ENCODE measurements at places on chromosomes 6 and 20.

DNA sequence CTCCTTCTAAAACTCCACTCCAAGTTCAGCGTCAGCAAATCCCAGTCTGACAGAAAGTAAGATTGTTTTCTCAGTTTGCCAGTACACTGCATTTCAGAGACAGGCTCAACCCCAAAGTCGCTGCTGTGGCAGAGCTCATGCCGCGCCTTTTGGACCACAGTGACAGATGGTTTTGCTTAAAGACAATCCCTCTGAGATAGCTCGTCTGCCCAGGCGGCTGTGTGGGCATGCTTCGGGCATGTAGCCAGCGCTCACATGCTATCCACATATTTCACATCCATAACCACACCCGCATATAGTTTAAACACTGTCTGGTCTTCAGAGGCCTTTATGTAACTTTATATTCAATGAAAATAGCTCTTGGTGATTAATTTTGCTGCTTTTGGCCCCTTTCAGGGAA lies 14.7 kb upstream of the PXDC1 start:
- peak; percentile 91 for DNase-seq
- no peaks in the 10 kb centered on the region for H3K36me3 ChIP-seq
- H3K27ac ChIP-seq: peak overlapping the region; percentile 58
- H3K27me3 ChIP-seq: no peaks in the 10 kb centered on the region
- H3K4me3 ChIP-seq: peak overlapping the region; percentile 3

GRCh38 chr20:8490076-8490830 lies 358.2 kb downstream of the PLCB1 start:
- H3K36me3 ChIP-seq: no peaks in the 10 kb centered on the region
- H3K27ac ChIP-seq: no peak overlapping the region
- no peak overlapping the region for H3K4me3 ChIP-seq
- no peaks in the 10 kb centered on the region for H3K27me3 ChIP-seq

- H3K27me3 ChIP-seq: peaks cover 51% of the 10 kb centered on the region
- no peaks in the 10 kb centered on the region for H3K36me3 ChIP-seq
- H3K4me1 ChIP-seq: no peaks in the 10 kb centered on the region
- no peak overlapping the region for H3K27ac ChIP-seq
- peak overlapping the region; percentile 69 for H3K4me3 ChIP-seq
Measured at GRCh38 chr6:30357678-30358540, 13.0 kb downstream of the RPP21 start.

- H3K27me3 ChIP-seq: no peaks in the 10 kb centered on the region
- no peaks in the 10 kb centered on the region for H3K4me1 ChIP-seq
- no peak overlapping the region for H3K4me3 ChIP-seq
- H3K27ac ChIP-seq: no peak overlapping the region
Measured at GRCh38 chr6:39865011-39865888, 69.0 kb downstream of the MOCS1 start.

DNA sequence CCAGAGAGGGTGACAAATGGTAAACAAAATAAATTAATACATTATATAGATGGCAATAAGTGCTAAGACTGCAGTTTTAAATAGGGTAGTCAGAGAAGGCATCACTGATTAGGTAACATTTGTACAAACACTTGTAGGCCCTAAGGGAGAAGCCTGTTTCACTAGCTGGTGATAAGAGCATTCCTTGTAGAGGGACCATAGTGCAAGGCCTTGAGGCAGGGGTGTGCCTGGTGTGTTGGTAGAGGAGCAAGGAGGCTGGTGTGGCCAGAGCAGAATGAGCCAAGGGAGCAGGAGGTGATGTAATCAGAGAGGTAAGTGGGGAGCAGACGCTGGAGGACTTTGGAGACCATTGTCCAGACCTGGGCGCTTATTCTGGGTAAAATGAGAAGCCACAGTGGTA lies 70.7 kb downstream of the ANKRD6 start:
- no peaks in the 10 kb centered on the region for H3K4me1 ChIP-seq
- no peaks in the 10 kb centered on the region for H3K36me3 ChIP-seq
- no peaks in the 10 kb centered on the region for H3K27me3 ChIP-seq
- H3K27ac ChIP-seq: no peak overlapping the region
- H3K4me3 ChIP-seq: no peak overlapping the region
- DNase-seq: no peak

DNA sequence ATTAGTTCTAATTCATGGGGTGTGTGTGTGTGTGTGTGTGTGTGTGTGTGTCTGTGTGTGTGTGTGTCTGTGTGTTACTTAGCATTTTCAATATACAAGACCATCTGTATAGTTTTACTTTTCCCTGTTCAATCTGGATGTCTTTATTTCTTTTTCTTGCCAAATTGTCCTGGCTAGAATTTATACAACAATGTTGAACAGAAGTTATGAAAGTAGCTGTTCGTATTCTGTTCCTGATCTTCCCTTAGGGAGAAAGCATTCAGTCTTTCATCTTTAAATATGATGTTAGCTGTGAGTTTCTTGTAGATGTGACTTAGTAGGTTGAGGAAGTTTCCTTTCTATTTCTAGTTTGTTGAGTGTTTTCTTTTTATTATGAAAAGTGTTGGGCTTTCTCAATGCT lies 334.7 kb upstream of the RNF24 start:
- DNase-seq: no peak
- H3K36me3 ChIP-seq: no peaks in the 10 kb centered on the region
- no peak overlapping the region for H3K27ac ChIP-seq
- no peak overlapping the region for H3K4me3 ChIP-seq

- H3K27me3 ChIP-seq: no peaks in the 10 kb centered on the region
- peaks cover 22% of the 10 kb centered on the region for H3K4me1 ChIP-seq
- DNase-seq: no peak
- H3K4me3 ChIP-seq: no peak overlapping the region
- H3K27ac ChIP-seq: no peak overlapping the region
Measured at GRCh38 chr20:58043236-58044140, 185.0 kb downstream of the ANKRD60 start.

DNA sequence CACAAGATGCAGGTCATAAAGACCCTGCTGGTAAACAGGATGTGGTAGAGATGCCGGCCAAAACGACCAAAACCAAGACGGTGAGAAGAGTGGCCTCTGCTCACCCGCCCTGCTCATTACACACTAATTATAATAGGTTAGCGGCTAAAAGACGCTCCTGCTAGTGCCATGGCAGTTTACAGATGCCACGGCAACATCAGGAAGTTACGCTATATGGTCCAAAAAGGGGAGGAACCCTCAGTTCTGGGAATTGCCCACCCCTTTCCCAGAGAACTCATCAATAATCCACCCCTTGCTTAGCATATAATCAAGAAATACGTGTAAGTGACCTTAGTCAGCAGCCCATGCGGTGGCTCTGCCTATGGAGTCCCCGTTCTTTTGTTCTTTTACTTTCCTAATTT lies 17.6 kb downstream of the BHLHE23 start:
- no peak overlapping the region for H3K4me3 ChIP-seq
- no peaks in the 10 kb centered on the region for H3K36me3 ChIP-seq
- no peaks in the 10 kb centered on the region for H3K4me1 ChIP-seq

GRCh38 chr6:159969921-159970320 lies 1.0 kb downstream of the IGF2R start:
- peak overlapping the region; percentile 36 for H3K27ac ChIP-seq
- H3K27me3 ChIP-seq: no peaks in the 10 kb centered on the region
- peaks cover 19% of the 10 kb centered on the region for H3K4me1 ChIP-seq

DNA sequence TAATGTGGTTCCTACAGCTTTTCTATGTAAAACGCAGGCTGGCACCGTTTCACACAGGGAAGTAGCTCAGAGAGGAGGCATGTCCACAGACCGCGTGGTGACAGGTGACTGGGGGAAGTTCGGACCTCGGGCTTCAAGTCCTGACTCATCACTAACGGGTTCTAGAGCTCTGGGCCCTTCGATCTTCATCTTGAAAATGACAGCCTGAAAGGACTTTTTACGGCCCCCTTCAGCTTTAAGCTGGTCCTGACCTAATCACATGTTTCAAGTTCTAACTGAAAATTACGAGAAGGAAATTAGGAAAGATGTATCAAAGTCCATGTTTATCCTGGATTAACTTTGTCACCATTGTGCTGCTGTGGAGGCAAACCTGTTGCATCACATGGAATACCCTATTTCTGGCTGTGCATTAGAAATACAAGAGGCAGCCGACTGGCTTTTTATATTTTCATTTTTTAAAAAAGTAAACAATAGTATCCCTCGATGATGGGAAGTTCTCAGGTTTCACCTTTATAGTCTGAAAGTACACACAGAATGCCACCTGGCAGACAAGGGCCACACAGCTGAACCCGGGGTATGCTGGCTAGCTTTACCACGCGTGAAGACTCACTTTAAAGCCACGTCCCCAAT lies 2.0 kb downstream of the MAN1A1 start:
- no peaks in the 10 kb centered on the region for H3K27me3 ChIP-seq
- peak overlapping the region; percentile 85 for H3K4me3 ChIP-seq
- DNase-seq: peak; percentile 61
- no peaks in the 10 kb centered on the region for H3K36me3 ChIP-seq
- no peak overlapping the region for H3K27ac ChIP-seq

GRCh38 chr6:166410426-166410935 lies 27.7 kb upstream of the MPC1 start:
- no peak for DNase-seq
- 0 out of 2 replicates have a peak, but pooled peaks cover 11% of the 10 kb centered on the region for H3K36me3 ChIP-seq
- no peaks in the 10 kb centered on the region for H3K27me3 ChIP-seq
- no peak overlapping the region for H3K27ac ChIP-seq

- no peak overlapping the region for H3K4me3 ChIP-seq
- H3K27me3 ChIP-seq: peaks cover 12% of the 10 kb centered on the region
- no peak for DNase-seq
- H3K4me1 ChIP-seq: no peaks in the 10 kb centered on the region
- H3K27ac ChIP-seq: no peak overlapping the region
Measured at GRCh38 chr6:137427656-137428290, 66.4 kb downstream of the OLIG3 start.

GRCh38 chr20:4073852-4074741 lies 58.7 kb upstream of the RNF24 start:
- DNase-seq: peak; percentile 31
- no peaks in the 10 kb centered on the region for H3K36me3 ChIP-seq
- H3K27ac ChIP-seq: no peak overlapping the region
- no peak overlapping the region for H3K4me3 ChIP-seq

GRCh38 chr6:24802271-24803059 lies 3.7 kb upstream of the ARMH2 start:
- H3K4me3 ChIP-seq: no peak overlapping the region
- peak; percentile 43 for DNase-seq
- H3K27ac ChIP-seq: no peak overlapping the region
- H3K36me3 ChIP-seq: no peaks in the 10 kb centered on the region
- H3K4me1 ChIP-seq: no peaks in the 10 kb centered on the region

DNA sequence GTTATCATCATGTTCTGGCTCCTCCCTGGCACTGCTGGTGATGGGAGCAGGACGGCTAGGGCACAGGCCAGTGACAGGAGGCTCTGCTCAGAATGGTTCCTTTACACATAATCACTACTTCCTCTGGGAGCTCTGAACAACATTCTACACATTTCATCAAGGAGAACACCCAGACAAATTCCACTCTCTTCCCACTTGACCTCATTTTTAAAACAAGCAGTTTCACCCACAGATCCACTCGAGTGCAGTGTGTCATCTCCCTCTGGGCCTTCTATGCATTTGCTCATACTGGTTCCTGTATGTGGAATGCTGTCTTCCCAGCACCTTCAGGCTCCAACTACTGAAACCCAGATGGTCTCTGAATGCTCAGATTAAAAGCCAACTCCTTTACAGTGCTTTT lies 84.8 kb downstream of the ELOVL5 start:
- H3K4me3 ChIP-seq: no peak overlapping the region
- H3K27me3 ChIP-seq: no peaks in the 10 kb centered on the region
- peak; percentile 81 for DNase-seq
- peak overlapping the region; percentile 65 for H3K27ac ChIP-seq

- no peaks in the 10 kb centered on the region for H3K4me1 ChIP-seq
- DNase-seq: peak; percentile 10
- H3K4me3 ChIP-seq: no peak overlapping the region
Measured at GRCh38 chr6:110731196-110731595, 84.1 kb downstream of the CDK19 start.

- DNase-seq: peak; percentile 5
- H3K27ac ChIP-seq: no peak overlapping the region
- no peaks in the 10 kb centered on the region for H3K36me3 ChIP-seq
- H3K4me1 ChIP-seq: no peaks in the 10 kb centered on the region
- H3K4me3 ChIP-seq: no peak overlapping the region
- H3K27me3 ChIP-seq: no peaks in the 10 kb centered on the region
Measured at GRCh38 chr20:14845199-14846160, 508.1 kb upstream of the FLRT3 start.

DNA sequence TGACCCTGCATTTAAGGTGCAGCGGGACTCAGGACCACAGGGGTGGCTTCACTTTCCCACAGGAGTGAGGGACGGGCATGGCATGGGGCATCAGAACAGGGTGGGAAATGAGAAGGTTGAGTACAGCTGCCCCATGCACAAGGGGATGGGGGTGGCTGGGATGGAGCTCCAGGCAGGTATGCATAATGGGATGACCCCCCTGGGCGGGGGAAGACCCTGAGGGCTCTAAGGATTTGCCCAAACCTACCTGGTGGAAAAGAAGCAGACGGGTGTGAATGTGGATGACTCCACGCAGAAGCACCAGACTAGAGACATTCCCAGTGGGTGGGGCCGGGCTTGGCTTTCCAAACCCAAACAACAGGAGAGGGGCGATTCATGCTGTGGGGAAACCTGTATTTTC lies 200.3 kb downstream of the SYNDIG1 start:
- no peaks in the 10 kb centered on the region for H3K36me3 ChIP-seq
- peaks cover 22% of the 10 kb centered on the region for H3K4me1 ChIP-seq
- no peak overlapping the region for H3K27ac ChIP-seq
- no peaks in the 10 kb centered on the region for H3K27me3 ChIP-seq
- DNase-seq: no peak
- H3K4me3 ChIP-seq: no peak overlapping the region

GRCh38 chr6:136435101-136435500 lies 115.1 kb downstream of the MAP7 start:
- no peaks in the 10 kb centered on the region for H3K36me3 ChIP-seq
- H3K4me3 ChIP-seq: no peak overlapping the region
- no peak for DNase-seq
- no peaks in the 10 kb centered on the region for H3K4me1 ChIP-seq
- H3K27me3 ChIP-seq: no peaks in the 10 kb centered on the region
- H3K27ac ChIP-seq: no peak overlapping the region

DNA sequence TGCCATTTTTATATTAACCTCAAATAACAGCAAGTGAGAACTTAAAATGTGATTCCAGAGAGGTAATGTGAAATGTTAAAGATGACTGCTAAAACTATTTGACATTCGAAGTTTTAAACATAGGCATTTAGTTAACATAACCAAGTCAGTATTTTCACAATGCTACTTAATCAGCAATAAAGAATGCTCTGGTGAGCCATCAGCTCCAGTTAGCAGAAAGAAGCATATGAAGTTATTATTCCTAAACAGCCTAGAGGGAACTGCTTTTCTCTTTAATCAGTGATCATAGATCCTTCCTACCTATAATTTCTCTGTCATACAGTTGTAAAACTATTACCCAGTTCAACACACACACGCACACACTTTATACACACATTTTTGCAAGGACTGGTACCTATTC lies 60.1 kb downstream of the MMS22L start:
- H3K4me3 ChIP-seq: no peak overlapping the region
- H3K4me1 ChIP-seq: peaks cover 11% of the 10 kb centered on the region
- H3K27ac ChIP-seq: no peak overlapping the region
- no peaks in the 10 kb centered on the region for H3K36me3 ChIP-seq
- no peaks in the 10 kb centered on the region for H3K27me3 ChIP-seq
